ENCODE measurements at places on chromosomes 13 and 19.

DNA sequence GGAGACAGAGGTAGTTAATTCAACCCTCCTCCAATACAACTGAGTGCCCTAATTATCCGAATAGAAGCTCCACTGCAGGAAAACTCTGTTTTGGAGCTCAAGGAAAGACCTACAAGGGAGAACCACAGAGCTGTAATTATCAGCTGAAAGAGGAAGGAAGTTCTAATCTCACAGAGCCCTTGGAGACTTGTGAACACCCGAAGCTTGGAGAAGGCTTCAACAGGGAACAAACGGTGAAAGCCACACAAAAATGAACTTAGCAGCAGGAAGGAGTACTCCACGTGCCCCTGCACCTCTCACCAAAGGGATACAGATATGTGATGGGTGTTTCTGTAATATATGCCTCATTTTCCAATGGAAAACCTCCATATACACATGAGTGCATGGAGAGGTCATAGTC, 61.1 kb downstream of the IRS2 start:
- peaks cover 16% of the 10 kb centered on the region for H3K4me1 ChIP-seq
- no peak overlapping the region for H3K4me3 ChIP-seq
- no peaks in the 10 kb centered on the region for H3K27me3 ChIP-seq
- H3K27ac ChIP-seq, result no peak overlapping the region

- H3K27ac ChIP-seq, result no peak overlapping the region
- DNase-seq, result no peak
- H3K27me3 ChIP-seq, result peaks cover 60% of the 10 kb centered on the region
- H3K36me3 ChIP-seq, result no peaks in the 10 kb centered on the region
- H3K4me3 ChIP-seq, result no peak overlapping the region
Observed at GRCh38 chr13:51000571-51001260, 91.1 kb downstream of the RNASEH2B start.

GRCh38 chr13:91358387-91358782, 10.9 kb downstream of the MIR17HG start:
- H3K4me3 ChIP-seq, result no peak overlapping the region
- H3K27me3 ChIP-seq, result no peaks in the 10 kb centered on the region
- H3K4me1 ChIP-seq, result no peaks in the 10 kb centered on the region
- H3K27ac ChIP-seq, result no peak overlapping the region

GRCh38 chr13:94416454-94417080, 62.9 kb downstream of the DCT start:
- no peaks in the 10 kb centered on the region for H3K36me3 ChIP-seq
- no peaks in the 10 kb centered on the region for H3K27me3 ChIP-seq
- no peaks in the 10 kb centered on the region for H3K4me1 ChIP-seq
- peak; percentile 40 for DNase-seq
- no peak overlapping the region for H3K4me3 ChIP-seq

GRCh38 chr19:12199757-12200419, 37.0 kb downstream of the ZNF136 start:
- H3K27ac ChIP-seq, result no peak overlapping the region
- DNase-seq, result no peak
- no peak overlapping the region for H3K4me3 ChIP-seq
- H3K27me3 ChIP-seq, result no peaks in the 10 kb centered on the region
- peaks cover 2% of the 10 kb centered on the region for H3K36me3 ChIP-seq

All from neuronal stem cell (in vitro differentiated cells).